ENCODE measurements at places on chromosomes 12 and 14. TPM values are rescaled to one million over a fixed set of nuclear protein-coding genes. Genes with fewer than 3 reads are reported as not detected.

Gene RD3L
- total RNA-seq = not detected

Gene LRRC43
- 0.27 TPM for total RNA-seq

Gene PELI2
- 1.7 TPM for total RNA-seq

Gene PPFIA2
- 0.55 TPM for total RNA-seq

Gene GALNT6
- 4.0 TPM for total RNA-seq
